ENCODE measurements at places on chromosomes 6 and 20.

DNA sequence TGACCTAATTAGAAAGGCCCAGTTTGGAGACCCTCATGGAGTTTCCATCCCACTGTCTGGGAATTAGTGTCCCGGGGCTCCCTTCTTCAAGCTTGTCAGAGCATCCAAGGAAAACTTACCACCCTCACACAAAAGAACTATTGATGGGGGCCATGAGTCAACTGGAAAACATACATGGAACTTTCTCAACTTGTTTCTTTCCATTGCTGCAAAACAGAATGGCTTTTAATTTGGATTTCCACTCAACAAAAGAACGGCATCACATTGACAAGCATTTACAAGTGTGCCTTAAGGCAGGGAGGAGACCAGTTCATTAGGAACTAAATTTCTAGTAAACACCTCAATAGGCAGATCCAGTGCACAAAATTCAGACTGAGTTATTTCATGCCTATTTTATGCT is 289.1 kb upstream of the PREP start:
- DNase-seq, result no peak

DNA sequence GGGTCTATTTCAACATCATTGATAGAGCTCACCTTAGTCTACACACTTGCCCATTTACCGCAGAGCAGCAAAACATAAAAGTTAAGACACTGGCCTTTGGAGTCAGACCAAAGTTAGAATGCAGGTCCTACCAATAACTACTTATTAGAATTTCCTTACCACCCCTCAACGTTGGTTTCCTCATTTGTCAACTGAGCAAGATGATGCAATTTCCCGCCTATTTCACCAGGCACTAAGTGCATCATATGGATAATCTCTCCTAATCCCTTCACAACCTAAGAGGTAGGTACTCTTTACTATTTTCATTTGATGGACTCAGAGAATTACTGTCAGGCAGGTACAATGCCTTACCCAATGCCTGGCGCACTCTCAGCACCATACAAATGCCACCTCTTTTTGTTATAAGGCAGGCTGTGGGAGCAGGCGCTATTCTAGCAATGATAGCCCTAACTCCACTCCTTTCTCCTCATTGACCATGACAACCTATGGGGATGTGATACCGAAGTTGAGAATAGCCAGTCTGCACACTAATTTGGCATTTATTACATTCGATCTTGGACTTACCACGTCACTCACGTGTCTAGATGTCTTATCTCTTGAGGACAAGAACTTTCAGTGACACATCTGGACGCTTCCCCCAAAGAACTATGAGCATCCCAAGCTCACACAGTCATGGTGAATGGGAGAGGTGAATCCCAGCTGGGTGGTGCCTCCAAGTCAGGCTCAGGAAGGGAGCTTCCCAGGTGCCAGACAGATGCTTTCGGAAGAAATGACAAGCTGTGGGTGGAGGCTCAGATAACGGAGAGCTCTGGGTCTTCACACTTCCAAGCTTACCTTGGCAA is 128.1 kb upstream of the STMND1 start:
- no peak for DNase-seq

DNA sequence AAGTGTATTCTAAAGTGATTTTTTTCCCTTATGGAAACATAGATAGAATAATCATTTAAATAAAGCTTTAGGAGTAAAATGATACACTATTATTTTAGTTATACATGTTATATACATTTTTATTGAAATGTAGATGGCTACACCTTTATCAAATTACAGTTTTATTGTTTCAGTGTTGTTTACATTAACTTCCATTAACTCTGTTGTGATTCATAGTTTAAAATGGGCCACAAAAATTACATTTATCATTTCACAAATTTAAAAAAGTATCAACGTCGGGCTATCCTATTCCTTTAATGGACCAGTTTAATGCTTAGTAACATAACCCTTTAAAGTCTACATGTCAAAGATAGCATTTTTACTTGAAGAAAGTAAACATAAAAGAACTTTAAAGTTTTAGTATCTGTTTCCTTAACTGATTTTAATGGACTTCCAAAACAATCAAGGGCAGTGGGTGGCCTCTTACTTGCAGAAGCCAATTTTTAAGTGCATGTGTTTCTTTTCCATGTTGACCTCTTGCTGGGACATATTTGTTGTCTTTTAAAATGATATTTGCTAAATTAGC is 47.8 kb upstream of the FLRT3 start:
- no peak for DNase-seq

DNA sequence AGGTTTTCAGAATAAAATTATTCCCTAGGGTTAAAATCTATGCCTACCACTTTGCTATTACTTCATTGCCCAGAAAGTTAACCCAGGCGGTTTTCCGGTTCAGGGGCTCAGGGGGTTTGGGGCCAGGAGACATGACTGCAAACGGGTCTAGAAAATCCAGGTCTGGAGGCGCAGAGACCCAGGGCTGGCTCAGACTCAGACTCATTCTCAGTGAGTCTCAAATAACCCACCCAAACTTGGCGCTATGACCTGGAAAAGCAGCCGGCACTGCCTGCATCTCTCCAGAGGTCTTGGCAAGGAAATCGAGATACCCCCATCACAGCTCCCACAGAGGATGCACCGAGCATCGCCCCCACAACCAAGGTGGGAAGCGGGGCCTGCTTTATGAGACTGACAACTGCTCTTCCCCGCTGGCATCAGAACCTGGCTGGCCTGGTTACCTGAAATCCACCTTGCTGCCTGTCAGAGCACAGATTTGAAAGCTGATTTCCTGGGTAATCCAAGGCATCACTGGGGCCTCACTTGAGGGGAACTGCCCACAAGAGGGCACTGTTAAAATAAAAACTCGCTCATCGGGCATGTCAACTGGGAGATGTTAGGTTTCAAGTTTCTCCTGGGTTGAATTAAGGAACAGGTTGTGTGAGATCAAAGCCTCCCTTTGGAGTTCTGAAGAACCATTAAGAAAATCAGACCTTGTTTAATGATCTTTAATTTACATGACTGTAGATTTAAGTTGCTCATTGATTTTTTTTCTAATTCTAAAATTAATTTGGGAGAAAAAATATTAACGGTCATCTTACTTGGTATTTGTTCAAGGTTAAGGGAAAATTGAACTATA is 55.1 kb downstream of the KIF16B start:
- DNase-seq, result no peak

GRCh38 chr6:129875610-129876520 is 14.8 kb upstream of the TMEM244 start:
- DNase-seq, result no peak

GRCh38 chr20:15919118-15919517 is 654.1 kb downstream of the KIF16B start:
- DNase-seq, result no peak

GRCh38 chr6:66731310-66731709 is 1024.3 kb upstream of the EYS start:
- DNase-seq, result no peak

- no peak for DNase-seq
Measured at GRCh38 chr6:108806171-108806570, 42.1 kb upstream of the ARMC2 start.

GRCh38 chr6:32271429-32271828 is 47.6 kb upstream of the NOTCH4 start:
- DNase-seq, result no peak

DNA sequence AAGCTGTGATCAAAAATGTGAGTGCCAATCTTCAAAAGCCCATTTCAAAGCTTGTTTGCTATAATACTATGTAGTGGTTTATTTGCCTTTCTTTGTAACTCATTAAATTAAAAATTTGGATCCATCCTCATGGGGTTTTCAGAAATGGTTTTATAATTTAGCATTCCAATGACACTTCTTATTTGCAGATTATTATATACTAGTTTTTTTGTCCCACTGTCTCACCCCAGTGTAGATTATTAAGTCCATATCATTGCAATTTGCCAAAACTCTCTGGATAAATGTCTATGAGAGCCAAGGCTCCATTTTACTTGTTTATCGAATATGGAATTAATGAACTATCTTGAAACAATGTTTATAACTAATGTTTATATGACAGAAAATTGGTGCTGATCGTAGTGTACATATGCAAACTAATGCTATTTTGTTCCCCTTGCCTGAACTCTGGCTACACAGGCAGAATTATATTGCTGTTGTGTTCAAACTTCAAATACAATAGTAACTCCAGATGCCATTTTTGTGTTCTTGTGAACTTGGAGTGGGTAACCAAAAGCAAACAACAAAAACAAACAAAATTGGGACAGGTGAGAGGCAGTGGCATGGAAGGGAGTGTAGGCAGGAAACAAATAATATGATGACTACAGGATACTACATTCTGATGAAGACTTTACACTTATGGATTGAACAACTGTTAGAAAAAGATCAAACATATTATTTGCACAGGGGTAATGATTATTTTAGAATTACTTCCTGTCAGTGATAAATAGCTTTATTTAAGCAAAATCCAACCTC is 307.1 kb upstream of the FLRT3 start:
- no peak for DNase-seq

DNA sequence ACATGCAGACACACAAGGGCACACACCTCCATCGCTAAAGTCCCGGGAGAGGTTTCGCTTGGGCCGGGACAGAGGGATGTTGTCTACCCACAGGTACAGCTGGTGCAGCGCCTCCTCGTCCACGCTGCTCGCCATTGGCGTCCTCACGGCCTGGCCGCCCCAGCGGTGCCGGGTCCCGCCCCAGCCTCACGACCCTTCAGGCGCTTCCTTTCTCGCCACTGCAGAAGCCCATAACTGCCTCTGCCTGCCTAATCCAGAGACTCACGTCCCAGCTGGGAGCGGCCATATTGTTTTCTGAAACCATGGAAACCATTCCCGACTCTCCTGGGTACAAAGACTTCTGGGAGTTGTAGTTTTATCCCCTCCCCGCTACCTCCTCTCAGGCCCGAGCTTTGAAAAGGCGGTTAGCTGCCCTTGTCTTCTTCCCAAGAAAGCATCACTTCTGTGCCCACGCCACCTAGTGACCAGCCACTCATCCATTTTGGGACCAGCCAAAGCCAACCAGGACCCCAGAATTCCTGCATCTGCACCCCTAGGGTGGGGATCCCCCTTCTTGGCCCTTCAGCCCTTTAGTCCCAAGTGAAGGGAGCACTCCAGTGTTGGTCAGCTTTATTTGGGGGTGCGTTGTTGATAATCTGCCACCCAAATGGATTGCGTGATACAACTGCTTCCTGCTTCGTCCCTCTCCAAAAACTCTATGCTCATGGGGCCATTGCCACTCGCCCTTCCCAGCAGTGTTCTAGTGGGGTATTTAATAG is at the start of gene SPEF1:
SPEF1 (minus strand) TSS at position 296 of the 758 bp plus-strand sequence; CDS start at position 135, 161 bp downstream.
- DNase-seq, result no peak

- no peak for DNase-seq
Measured at GRCh38 chr20:62879275-62880146, 17.9 kb upstream of the TCFL5 start.

DNA sequence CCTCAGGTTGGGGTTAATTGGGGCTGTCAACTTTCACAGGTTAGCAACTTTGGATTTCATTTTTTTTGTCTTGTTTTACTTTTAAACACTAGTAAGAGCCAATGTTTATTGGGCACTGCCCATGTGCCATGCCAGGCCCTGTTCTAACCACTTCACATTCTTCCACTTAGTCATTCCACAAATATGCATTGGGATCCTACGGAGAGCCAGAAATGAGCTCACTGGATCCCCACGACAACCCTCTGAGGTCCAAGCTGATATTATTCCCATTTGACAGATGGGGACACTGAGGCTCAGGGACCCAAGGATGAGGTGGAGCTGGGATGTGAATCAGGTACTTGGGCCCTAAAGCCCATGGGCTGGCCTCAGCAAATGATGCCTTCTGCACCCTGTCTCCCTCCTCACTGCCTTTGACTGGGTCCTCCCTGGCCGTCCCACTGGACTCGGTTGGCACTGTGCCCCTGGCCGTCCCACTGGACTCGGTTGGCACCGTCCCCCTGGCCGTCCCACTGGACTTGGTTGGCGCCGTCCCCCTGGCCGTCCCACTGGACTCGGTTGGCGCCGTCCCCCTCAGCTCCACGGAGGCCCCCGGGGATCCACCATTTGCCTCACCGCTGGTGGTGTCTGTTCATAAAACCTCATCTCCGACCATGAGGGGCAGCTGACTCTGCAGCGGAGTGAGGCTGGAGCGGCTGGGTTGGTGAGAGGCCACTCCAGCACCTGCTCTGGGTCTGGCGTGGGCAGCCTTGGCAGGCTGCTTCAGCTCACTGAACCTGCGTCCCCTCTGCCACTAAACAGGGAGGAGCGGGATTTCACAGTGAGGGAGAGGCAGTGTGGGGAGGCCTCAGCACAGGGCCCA is 4.8 kb upstream of the PMEPA1 start:
- no peak for DNase-seq

DNA sequence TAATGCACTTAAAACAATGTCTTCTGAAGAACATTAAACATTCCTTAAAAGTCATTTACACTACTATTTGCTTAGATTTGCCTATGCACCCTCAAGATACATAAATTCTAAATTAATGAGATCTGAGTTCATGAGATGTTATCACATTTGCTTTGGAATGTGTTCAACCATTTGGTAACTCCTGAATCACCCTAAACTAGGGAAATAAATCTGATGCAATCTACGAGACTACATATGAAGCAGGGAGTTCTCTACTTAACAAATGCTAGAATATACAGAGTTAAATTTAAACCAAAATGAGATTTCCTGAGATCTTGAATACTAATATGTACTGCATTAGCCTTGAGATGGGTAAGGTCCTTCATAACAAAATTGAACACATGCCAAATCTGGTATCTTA is 170.1 kb downstream of the CLIC5 start:
- no peak for DNase-seq

DNA sequence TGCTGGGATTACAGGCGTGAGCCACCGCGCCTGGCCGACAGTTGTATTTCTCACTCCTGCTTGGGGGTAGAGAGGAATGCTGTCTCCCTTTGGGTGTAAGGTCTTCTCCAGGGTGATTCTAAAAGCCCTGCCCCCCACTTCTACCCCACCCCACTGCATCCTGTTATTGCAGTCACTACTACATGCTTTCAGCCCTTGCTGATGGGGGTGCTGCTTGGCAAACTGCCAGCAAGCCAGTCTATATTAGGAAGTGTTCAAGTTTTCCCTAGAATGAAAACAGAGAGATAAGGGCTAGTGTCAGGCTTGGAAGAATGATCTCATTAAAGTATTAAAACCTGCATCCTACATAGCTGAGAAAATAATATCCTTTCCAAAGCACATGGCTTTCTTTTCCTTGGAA is 31.3 kb downstream of the TTI1 start:
- no peak for DNase-seq

- DNase-seq, result peak; percentile 14
Measured at GRCh38 chr6:87139236-87139635, 16.1 kb upstream of the ZNF292 start.

DNA sequence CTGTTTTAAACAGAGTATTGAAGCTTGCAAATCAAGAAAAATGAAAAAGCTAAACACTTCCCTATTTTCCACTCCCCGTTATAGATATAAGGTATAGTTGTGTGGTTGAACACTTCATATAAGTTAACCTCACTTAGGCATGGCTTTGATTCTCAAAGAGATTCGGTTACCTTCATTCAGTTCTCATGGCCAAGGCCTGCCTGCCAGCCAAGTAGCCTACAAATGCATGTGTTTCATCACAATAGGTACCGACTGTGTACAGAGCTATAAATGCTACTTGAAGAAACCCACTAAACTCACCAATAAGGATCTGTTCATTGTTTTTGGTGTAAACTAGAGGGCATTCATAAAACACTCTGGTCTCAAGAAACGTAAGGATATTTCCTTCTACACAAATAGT is 27.8 kb downstream of the PM20D2 start:
- no peak for DNase-seq

- DNase-seq, result no peak
Measured at GRCh38 chr20:53555081-53555480, 38.6 kb downstream of the ZNF217 start.

- no peak for DNase-seq
Measured at GRCh38 chr20:1858871-1859270, 36.3 kb upstream of the SIRPA start.

GRCh38 chr6:154614641-154615040 is 104.2 kb upstream of the CNKSR3 start:
- no peak for DNase-seq
